Endodermal cell (in vitro differentiated cells): ENCODE measurements at places on chromosomes 1 and 21. TPM values are rescaled to one million over a fixed set of nuclear protein-coding genes. Genes with fewer than 3 reads are reported as not detected.

PARS2 gene
- total RNA-seq, result 8.5 and 9.1 TPM in 2 replicates

GRCh38 chr21:46116776-46117585, 19.1 kb downstream of the COL6A2 start:
- H3K27ac ChIP-seq, result no peak overlapping the region
- H3K27me3 ChIP-seq, result no peaks in the 10 kb centered on the region

DNA sequence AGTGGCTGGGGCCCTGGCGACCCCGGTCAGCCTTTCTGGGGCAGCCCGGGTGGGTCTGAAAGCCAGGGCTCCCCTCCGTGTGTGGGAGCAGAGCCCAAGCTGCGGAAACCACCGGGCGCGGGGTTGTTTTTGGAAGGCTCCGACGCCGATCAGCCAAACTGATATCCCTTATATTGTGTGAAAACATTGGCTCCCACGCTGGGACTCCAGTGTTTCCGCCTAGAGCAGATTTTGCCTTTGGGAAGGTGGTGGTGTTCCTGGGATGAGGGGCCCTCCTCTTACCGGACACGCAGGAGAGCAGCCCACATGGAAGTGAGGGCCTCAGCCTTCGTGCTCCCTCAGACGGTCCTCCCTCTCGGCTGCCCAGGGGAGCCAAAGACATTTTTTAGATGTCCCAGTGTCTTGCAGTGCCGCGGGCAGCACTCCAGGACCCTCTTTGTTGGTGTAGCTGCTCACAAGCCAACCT, 54.3 kb downstream of the NGF start:
- no peak overlapping the region for H3K27ac ChIP-seq
- peaks cover 6% of the 10 kb centered on the region for H3K27me3 ChIP-seq
- no peaks in the 10 kb centered on the region for H3K36me3 ChIP-seq
- H3K4me1 ChIP-seq, result peaks cover 4% of the 10 kb centered on the region
- no peak overlapping the region for H3K4me3 ChIP-seq
- no peak for DNase-seq

- H3K4me3 ChIP-seq, result no peak overlapping the region
- DNase-seq, result no peak
- H3K27me3 ChIP-seq, result peaks cover 39% of the 10 kb centered on the region
- H3K27ac ChIP-seq, result no peak overlapping the region
These were observed 166.4 kb downstream of the RUNX1 start for GRCh38 chr21:34882719-34883131.
